H4 (cell line): ENCODE measurements at places on chromosomes 6 and 20.

DNA sequence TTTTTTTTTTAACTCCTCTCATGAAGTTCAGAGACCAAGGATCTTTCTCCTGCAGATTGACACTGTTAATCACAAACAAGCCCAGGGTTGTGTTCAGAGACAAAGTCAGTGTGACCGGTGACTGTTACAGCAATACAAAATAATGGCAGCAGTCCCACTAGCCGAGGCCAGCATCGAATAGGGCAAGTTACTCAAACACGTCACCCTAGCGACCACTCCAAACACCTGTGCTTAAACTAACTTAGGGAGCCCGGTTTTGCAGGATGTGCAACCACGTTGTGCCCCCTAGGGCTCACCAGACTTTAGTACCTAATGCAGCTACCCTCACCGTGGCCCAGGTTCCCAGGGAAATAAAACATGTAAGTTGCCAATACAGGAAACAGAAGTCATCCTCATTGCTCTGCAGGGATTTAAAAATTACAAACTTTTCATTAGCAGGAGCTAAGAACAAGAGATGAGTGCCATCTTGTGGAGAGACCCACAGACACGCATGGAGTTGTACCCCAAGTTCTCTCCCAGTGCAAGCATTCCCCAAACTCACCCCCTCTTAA lies 38.1 kb downstream of the FAM50B start:
- DNase-seq: no peak

- no peak for DNase-seq
Observed at GRCh38 chr6:13278991-13279390, 49.3 kb downstream of the TBC1D7 start.

DNA sequence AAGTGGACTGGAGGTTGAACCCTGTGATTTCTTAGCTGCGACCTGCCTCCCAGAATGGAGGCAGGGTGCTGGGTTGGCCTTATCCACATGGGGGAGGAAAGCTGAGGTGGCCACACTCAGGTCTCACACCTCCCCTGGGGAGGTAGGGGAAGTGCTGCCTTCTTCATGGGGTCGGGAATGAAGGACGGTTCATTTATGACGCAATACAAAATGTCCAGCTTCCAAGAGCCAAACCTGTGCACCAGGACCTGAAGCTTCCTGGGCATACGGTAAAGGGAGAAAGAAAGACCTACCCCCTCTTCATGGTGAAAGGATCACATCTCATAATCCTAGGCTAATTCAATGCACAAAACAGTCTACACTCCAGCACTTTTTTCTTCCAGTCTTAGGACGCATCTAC lies 150.6 kb upstream of the CDYL start:
- no peak for DNase-seq

- no peak for DNase-seq
Observed at GRCh38 chr20:6000871-6001270, 50.4 kb downstream of the MCM8 start.

- no peak for DNase-seq
Observed at GRCh38 chr20:46240065-46240464, 68.2 kb downstream of the CDH22 start.

GRCh38 chr6:110419028-110419739 lies 3.8 kb upstream of the DDO start:
- DNase-seq: no peak

- no peak for DNase-seq
Observed at GRCh38 chr6:149074832-149075258, 242.7 kb upstream of the TAB2 start.

GRCh38 chr6:14066782-14067406 lies 50.7 kb upstream of the CD83 start:
- DNase-seq: peak; percentile 79

GRCh38 chr6:94270091-94270948 lies 851.0 kb upstream of the EPHA7 start:
- DNase-seq: no peak

DNA sequence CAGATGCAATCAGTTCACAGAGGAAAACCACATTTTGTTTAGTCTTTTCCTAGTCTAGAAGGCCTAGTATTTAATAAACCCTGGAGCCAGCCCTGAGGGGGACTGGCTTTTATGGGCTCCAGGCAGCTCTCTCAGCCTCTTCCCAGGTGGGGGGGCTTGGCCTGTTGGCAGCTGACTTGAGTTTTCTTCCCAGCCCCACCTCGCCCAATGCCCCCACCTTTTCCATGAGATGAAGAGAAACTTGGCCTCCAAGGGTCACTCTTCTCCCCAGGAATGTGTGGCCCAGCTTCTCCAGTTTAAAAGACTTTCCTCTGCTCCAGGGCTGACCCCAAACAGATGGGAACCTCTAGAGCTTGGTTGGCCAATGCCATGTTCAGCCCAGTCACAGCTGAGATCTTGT lies 196.1 kb downstream of the BMP7 start:
- DNase-seq: no peak

- peak; percentile 30 for DNase-seq
Observed at GRCh38 chr6:35425284-35425683, 26.9 kb upstream of the FANCE start.
